NCI-H187 treated with DMSO at 0.1 percent for 48 hours (cell line): ENCODE measurements at places on chromosomes 2 and 18.

DNA sequence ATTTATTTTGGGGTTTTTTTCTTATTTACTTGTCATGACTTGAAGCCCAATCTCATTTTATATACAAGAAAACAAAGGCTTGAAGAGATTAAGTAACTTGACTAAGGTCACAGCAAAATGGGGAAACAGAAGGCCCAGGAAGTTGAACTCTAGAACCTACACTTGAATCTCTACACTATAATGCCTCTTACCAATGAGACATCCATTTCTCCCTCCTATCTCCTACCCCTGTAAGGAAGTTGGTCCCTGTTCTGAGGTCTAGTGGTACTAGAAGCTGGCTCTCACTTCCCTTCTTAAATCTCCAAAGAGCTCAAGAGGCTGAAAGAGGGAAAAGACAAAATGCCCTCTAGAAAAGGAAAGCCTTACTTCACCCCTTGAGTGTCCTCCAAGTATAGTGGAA is 25.5 kb upstream of the IHH start:
- no peak for DNase-seq

DNA sequence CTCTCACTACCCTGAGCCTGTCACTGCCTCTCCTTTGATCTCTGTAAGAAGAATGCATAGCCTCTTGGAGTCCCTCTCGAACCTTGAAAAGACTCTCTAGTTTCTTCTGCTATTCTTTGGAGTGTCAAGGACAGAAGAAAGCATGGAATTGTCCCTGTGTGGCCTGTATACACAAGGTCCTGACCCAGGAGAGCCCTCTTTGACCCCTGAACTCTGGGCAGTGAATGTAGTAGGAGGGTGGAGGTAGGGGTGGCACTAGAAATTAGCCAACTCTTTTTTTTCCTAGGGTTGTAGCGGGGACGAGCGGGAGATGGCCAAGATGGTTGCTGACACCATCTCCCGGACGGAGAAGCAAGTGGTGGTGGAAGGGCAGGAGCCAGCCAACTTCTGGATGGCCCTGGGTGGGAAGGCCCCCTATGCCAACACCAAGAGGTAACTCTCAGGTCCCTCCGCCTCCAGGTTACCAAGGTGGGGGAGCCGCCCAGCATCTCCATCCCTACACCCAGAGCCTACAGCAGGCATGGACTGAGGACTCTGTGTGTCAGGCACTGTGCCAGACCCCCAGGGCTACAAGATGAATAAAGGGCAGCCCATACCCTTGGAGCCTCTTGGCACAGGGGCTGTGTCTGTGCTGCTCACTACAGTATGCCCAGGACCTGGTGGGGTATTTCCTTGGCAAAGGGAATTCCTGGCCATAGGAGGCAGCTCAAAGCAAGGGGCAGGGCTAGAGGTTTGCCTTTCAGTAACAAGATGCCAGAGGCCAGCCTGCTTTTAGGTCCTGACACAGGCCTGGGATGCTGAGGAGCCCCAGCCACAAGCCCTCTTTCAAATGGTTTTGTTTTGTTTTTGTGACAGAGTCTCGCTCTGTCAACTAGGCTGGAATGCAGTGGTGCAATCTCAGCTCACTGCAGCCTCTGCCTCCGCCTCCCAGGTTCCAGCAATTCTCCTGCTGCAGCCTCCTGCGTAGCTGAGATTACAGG is 16.4 kb downstream of the VIL1 start:
- DNase-seq: no peak

DNA sequence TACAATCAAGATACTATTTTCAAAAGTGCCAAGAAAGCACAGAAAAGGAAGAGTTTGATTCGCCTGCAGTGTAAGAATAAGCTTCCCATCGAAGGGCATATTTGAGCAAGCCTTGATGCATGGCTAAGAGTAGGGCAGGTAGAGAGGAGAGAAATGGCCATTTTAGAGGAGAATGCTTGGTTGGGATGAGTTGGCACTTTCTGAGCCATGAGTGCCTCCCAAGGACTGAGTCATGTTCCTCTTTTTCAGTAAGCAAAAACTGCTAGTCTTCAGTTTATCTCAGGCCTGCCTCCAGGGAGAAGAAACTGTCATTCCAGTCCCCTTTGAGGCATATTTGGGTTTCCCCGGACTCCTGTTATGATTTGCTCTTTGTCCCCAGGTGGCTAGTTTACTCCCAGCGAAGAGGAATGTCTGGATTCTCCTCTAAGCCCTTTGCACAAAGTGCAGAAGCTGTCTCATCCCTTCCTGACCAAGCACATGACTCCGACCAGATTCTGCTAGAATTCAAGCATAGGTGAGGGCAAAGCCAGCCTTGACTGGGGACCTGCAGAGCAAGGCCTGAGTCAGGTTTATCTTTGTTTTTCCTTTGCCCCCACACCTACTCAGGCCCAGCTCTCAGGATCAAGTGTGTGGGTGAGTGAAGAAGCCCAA is 115.2 kb downstream of the TTC32 start:
- DNase-seq: no peak

DNA sequence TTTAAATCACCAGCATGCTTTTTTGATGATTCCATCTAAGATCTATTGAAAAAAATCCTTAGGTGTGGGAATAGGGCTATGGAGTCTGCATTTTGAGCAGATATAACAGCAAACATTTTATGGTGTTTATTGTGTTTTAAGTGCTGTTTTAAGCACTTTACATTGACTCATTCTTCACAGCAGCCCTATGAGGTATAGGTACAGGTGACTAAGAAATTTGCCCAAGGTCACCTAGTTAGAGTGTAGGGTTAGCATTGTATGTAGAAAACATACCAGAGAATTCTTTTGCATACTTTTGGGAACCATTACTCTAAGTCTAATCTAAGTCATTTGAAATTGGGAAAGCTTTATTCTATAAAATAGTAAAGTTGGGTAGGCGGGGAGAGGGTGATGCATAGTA is 31.3 kb downstream of the PPM1B start:
- DNase-seq: no peak

- DNase-seq: no peak
Observed at GRCh38 chr18:31302991-31303390, 15.0 kb upstream of the DSG1 start.

- DNase-seq: no peak
Observed at GRCh38 chr2:159960414-159960813, 102.0 kb downstream of the PLA2R1 start.

DNA sequence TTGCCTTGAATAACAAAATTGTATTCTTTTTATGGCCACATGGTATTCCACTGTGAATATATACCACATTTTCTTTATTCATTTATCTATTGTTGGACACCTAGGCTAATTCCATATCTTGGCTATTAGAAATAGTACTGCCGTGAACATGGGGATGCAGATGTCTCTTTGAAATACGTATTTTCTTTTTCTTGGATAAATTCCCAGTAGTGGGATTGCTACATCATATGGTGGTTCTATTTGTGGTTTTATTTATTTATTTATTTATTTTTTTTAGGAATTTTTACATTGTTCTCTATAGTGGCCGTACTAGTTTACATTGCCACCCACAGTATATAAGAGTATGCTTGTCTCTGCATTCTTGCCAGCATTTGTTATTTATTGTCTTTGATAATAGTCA is 679.8 kb upstream of the NRXN1 start:
- DNase-seq: no peak

- no peak for DNase-seq
Observed at GRCh38 chr2:171095014-171095582, 65.6 kb downstream of the TLK1 start.

DNA sequence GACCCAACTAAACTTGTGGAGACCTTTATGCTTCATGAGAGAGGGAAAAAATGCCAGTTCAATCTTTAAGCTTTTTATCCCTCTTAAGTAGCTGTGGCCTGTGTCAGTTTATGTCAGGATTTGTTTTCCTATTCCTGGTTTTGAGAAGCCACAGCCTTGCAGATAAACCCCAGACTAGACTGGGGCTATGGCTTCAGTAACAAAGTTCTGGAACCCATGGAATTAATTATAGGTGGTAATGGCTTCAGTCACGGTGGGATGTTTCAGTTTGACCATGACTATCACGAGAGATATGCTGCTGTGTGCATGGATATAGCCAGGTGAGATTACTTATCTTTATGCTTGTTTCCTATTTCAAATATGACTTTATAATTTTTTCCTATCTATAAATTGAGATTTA is 134.8 kb downstream of the RAPGEF4 start:
- DNase-seq: no peak

GRCh38 chr18:27164905-27165304 is 20.2 kb downstream of the CHST9 start:
- DNase-seq: no peak

DNA sequence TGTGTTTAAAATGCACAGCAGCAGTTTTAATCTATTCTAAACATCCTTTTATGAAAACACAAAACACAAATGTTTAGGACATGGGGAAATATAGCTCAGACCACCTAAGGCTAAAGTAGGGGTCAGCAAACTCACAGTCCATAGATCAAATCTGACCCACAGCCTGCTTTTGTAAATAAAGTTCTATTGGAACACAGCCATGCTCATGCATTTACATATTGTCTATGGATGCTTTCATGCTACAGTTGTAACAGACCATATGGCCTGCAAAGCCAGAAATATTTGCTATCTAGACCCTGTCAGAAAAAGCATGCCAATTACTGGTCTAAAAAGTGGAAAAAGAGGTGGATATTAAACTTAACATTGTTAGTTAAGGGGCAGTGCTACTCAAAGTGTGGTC is 1105.4 kb upstream of the KLHL29 start:
- DNase-seq: no peak

GRCh38 chr2:28172114-28172898 is 220.4 kb upstream of the FOSL2 start:
- DNase-seq: no peak

DNA sequence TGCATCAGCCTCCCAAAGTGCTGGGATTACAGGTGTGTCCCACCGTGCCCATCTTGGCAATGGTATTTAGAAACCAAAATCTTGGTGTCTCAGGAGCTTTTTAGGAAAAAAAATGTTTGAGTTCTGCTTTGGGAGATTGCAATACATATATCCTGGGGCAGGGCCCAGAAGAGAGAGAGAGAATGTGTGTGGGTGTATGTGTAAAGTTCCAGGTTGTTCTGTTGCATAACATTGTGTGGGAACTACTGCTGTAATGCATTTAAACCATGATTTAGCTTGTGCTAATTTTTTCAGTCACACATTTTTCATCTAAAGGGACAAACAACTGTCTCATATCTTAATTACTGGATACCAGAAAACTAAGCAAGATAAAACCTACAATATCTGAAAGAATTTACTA is 70.8 kb upstream of the NABP1 start:
- DNase-seq: no peak

- no peak for DNase-seq
Observed at GRCh38 chr2:177816766-177817165, 255.8 kb downstream of the PDE11A start.

- DNase-seq: no peak
Observed at GRCh38 chr2:198279026-198279425, 474.6 kb downstream of the PLCL1 start.

- no peak for DNase-seq
Observed at GRCh38 chr2:98827625-98828368, 96.9 kb upstream of the MGAT4A start.

GRCh38 chr2:146004462-146004861 is 1484.5 kb upstream of the ZEB2 start:
- no peak for DNase-seq

- no peak for DNase-seq
Observed at GRCh38 chr2:166360906-166361305, 14.8 kb downstream of the SCN9A start.

GRCh38 chr2:5758346-5758745 is 66.2 kb downstream of the SOX11 start:
- DNase-seq: no peak

DNA sequence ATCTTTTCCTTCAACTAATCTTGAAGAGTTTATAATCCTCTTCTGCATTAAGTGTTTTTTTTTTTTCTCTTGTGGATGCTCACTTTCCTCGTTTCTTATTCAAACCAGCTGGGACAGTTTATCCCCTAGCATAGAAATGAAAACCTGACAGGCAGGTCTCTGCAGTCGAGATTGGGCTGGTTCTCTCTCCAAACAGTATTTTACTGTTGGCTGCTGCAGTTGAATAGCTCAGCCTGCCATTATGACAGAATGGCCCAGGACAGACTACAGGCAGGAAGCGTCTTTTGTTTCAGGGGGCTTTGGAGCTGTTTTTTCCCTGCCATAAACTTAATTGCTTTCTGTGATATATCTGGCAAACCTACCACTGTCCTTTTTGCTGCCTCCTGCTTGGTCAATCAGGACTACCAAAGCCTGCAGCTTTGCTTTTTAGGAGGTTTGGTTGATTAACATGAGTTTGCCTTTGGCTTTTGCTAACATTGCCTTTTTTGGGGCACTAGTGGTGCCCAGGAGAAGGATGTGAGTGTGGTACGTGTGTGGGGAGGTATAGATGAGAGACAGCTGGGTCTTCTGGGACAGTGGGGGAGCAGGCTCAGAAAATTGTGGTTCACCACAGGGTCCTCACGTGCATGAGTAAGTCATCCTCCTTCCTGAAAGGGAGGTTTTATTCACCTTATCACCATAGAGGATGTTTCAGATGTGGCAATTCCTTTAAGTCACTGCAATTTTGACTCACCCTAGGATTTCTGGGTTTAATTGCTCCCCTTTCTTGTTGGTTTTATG is 128.7 kb downstream of the LYPD6B start:
- no peak for DNase-seq

DNA sequence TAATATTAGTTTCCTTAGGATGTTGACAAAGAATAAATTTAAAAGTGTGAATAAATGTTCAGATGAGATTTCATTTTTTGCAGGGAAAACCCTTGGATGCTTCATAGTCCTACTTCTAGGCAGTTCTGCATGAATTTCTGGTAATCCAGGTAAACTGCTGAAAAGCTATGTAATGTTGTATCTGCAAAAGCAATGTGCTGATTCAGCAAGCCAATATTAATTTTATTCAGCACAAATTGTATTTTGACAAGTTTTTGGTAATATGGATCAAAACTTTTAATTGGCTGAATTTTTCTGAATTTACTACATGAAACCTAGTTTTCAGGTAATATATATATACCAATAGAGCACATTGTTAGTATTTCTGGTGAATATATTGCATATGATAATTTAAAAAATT is 17.8 kb upstream of the RBBP8 start:
- no peak for DNase-seq

DNA sequence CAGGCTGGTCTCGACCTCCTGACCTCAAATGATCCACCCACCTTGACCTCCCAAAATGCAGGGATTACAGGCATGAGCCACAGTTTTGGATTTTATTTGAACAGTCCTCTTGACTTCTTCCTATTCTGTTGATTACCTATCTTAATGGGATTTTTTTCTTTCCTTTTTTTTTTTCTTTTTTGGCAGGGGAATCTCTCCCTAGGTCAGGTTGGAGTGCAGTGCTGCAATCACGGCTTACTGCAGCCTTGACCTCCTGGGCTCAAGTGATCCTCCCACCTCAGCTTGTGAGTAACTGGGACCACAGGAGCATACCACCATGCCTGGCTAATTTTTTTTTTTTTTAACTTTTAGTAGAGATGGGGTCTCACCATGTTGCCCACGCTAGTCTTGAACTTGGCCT is 2.8 kb downstream of the MTHFD2 start:
- no peak for DNase-seq

GRCh38 chr18:6661692-6662415 is 67.7 kb upstream of the ARHGAP28 start:
- no peak for DNase-seq
